Hypothalamus (tissue), 51 donors: ENCODE measurements at places on chromosomes 1 and 21.
A peak's percentile ranks its signal among the peaks of the same experiment; 100 is the strongest.

DNA sequence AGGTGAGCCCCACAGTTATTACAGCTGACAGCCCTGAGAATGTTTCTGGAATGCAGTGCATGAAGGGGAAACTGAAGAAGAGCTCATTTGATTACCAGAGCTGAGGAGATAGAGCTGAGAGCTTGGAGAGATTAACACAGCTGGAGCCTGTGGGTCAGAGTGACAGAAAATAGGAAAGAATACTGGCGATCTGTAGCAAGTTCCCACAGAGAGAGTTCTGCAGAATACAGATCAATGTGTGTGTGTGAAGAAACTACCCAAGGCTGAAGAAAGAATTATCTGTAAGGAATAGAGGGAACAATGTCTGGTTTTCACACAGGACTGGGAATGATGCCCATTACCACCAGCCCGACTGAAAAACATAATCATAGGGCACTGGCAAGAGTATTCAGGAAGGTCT lies 103.6 kb upstream of the SNX7 start:
- DNase-seq = peak; percentile 29

DNA sequence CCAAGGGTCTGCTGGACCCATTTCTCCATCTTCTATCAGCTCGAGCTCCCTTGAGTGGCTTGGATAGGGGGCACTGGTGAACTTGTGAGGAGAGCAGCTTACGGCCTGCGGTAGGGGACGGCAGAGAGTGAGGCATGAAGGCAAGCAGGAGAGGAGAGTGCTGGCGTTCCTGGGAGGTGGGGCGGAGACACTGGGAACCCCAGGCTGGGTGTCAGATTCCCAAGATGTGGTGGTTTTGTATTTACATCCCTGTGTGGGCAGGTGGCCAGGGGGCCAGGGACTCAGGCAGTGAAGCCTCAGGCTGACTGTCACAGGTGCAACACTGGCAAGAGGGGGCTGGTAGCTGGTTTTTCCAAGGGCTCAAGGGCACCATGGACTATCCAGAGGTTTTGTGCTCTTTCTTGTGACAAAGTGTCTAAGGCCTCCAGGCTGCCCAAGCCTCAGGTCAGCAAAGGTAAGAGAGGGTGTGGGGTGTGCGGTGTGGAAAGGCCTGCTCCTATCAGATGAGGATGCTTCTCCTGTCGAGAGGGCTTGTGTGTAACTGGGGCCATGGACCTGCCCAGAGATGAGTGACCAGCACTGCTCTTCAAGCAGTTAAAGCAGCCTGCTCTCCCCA lies 45.1 kb upstream of the ROR1 start:
- no peak for DNase-seq

GRCh38 chr1:39105061-39105840 lies 79.1 kb downstream of the NDUFS5 start:
- peak; percentile 57 for DNase-seq

DNA sequence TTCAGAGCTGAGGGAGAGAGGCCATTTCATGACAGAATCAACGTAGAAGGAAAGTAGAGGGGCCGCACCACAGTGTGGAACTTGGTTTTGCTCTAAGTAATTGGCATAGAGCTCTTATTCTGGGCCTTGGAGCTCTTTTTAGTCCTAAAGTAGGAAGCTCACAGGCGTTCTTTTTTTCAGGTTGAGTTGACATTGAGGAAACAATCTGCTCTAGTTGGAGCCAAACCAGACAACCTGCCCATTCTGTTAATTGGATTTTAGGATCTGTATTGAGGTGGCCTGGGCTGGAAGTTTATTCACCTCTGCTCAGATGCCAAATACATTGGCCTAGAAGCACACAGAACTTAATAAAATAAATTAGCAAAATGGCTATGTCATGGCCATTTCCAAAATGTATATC lies 1093.9 kb downstream of the ADGRL2 start:
- no peak for DNase-seq

GRCh38 chr1:223680188-223680587 lies 14.7 kb upstream of the CAPN8 start:
- no peak for DNase-seq

GRCh38 chr1:182786223-182786994 lies 3.2 kb upstream of the NPL start:
- peak; percentile 13 for DNase-seq

- DNase-seq = no peak
These were observed 2.0 kb upstream of the CCN1 start for GRCh38 chr1:85578321-85579295.

DNA sequence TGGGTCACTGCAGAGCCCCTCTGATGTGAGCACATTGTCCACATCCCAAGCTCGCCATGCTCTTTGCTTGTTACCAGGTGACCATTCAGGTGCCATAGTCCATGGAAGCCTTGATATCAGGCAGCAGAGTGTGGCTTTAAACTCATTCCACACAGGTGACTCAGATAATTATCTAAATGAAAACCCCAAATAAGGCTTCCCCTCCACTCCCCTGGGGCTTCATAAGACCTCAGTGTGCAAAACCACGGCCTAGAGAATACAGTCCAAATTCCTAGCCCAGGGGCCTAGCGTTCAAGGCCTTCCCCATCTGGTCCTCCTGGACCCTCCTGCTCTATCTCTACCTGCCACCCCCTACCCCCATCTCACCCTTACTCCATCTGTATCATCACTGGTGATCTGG lies 97.1 kb downstream of the ARHGEF10L start:
- no peak for DNase-seq

GRCh38 chr1:225428881-225429455 lies 1.1 kb upstream of the LBR start:
- DNase-seq = no peak

GRCh38 chr1:115706587-115707425 lies 61.7 kb downstream of the CASQ2 start:
- DNase-seq = no peak

DNA sequence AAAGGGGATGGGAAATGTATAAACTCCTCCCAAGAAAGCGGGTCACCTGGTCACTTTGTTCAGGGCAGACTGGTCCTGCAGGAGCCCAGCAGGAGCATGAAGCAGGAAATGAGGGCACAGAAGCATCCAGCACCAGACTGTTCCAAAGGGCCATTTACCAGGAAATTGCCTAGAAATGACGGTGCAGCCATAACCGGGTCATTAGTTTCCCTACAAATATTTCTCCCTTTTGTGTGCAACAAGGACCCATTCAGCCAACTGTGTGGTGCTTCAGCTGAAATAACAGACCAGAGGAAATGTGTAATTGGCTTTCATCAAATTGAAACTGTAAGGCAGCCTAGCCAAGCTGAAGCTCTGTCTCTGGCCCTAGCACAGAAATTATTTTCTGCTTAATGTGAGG lies 7.6 kb upstream of the CTTNBP2NL start:
- DNase-seq = peak; percentile 33

DNA sequence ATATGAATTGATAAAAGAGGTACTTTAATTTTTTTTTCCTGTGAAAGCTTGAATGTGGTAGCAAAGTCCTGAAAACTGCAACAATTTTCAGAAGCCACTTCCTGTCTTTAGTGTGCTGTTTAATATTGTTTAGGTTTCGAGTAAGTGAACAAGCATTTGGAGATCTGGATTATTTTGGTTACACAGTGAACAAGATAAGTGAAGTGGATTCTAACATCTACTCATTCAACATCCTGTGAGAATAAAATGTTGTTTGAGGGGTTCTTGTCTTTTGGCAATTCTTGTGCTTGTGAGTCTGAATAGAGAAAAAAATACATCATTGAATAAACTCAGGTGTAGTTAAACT lies 35.2 kb upstream of the PLA2G4A start:
- DNase-seq = no peak
